ENCODE measurements at places on chromosomes 3 and 15.
A peak's percentile ranks its signal among the peaks of the same experiment; 100 is the strongest.

DNA sequence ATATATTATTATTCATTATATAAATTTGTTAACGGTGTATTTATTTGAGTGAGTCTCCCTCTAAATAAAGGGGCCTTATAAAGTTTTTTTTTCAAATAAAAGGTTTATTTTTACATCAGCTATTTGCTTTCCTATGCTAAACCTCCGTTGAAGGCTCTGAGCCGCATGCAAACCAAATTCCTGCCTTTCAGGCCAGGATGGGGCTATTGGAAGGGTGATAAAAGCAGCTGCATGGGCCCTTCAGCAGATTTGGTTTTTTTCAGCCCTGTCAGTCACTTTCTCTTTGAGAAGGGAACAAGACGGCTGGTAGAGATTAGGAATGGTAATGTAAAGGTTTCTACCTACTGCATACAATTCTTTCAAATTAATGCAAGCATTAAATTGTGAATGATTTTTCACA, 244.2 kb downstream of the WNT5A start:
- no peak for DNase-seq

DNA sequence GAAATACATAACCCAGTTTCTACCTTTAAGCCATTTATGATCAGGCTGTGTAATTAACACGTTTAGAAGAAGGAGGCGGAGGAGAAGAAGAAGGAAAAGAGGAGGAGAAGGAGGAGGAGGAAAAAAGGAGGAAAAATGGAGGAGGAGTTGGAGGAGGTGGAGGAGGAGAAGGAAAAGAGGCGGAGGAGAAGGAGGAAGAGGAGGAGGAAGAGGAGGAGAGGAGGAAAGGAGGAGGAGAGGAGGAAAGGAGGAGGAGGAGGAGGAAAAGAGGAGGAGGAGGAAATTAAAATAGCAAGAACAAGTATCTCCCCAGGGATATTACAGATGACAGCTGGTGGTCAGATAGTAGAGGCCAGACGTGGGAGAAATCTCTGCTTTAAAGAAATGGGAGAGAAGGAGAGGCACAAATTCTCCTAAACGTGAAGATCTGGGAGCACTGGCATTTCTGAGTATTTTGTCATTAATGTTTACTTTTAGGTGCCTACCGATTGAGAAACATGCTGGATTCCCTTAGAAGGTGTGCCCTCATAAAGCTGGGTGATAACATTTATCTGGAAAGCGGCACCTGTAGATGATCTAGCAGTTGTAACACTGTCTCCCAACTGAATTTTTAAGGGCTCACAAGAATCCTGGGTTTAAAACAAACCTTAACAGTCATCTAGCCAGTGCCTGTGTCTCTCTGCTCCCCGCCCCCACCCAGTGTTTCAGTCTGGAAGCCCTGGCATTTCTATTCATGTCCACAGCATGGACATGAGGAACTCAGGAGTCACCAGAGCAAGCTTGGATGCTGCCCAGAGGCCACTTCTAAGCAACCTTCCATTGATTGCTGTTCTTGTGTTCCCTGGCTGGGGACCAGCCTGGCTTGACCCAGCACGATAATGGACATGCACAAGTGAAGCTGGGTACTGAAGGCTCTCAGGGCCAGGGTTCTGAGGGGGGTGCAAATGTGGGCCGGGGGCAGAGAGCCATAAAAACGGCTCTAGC, 75.2 kb downstream of the CHRNA7 start:
- DNase-seq: no peak

GRCh38 chr15:22903961-22904534, 65.6 kb downstream of the NIPA2 start:
- DNase-seq: no peak

DNA sequence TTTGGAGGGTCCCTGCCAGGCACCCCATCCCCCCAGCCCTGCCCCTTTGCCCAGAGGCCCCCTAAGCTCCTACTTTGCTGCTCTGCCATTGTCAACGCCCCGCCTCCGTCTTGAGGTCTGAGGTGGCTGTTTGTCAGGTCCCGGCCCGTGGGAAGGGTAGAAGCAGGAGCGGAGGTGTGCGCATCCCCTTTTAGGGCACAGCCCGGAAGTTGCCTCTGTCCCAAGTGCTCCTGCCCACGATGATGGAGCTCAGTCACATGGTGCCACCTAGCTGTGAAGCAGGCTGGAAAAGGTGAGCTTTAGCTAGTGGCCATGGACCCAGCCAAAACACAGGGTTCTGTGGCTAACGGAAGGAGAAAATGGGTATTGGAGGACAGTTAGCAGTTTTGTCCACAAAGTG, 28.5 kb upstream of the LCTL start:
- DNase-seq: no peak

- DNase-seq: no peak
These were observed 115.9 kb upstream of the LPP start for GRCh38 chr3:188037965-188038581.

- DNase-seq: peak; percentile 90
These were observed at the start of gene UBA7 for GRCh38 chr3:49813497-49814174. Gene UBA7, minus strand, starts transcription at chr3:49813953. Its CDS starts 166 bp downstream, at chr3:49813787.

- DNase-seq: no peak
These were observed 3.0 kb downstream of the KLF13 start for GRCh38 chr15:31329640-31330010.

DNA sequence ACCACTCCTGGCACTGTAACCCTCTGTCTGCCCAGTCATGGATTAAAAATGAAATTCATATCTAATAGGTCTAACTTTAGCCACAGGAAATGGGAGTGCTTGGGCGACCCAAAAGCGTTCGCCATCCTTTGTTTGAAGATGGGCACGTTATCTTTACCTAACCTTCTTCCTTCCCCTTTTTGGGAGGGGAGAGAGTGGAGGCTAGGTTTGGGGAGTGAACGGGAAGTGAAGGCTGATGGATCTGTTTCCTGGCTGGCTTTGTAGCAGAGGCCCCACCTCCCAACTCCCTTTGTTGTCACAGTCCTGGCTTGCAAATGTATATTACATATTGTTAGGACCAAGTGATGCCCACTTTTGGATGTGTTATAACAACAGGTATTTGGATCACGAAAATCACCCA, 98.1 kb upstream of the ARHGEF3 start:
- no peak for DNase-seq

GRCh38 chr3:52432691-52433141, 12.2 kb downstream of the SEMA3G start:
- DNase-seq: peak; percentile 57

DNA sequence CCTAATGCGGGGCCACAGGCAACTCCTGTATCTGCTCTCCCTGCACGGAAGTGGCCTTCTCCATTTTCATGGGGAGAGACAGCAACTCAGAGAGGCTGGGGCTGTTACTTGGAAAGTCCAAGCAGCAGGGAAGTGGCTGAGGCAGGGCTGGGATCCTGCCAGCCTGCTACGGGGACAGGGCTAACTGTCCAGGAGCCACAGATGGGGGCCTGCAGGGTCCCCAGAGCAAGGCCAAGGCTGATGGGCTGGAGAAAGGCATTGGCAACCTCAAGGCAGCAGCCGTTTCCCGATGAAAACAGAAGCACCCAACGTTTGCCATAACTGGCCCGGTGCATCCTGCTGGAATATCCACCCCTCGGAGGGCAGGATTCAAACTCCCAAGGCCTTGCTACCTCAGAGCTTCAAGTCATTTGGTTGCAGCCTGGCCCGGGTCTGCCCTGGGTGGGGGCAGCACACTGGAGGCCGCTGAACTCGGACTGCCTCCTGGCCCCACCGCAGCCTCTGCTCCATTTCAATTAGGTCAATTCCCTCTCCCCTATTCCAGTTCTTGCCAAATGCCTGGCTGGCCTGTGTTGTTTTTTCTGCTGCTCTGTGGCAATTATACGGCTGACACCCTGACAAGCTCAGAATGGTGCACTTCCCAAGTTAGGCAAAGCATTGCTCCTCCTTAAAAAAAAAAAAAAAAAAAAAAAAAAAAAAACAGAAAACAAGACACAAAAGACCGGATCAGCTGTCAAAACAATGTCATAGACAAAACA, 143.5 kb downstream of the NUP210 start:
- no peak for DNase-seq

- DNase-seq: no peak
These were observed 812.3 kb downstream of the NSUN3 start for GRCh38 chr3:94875149-94875548.

DNA sequence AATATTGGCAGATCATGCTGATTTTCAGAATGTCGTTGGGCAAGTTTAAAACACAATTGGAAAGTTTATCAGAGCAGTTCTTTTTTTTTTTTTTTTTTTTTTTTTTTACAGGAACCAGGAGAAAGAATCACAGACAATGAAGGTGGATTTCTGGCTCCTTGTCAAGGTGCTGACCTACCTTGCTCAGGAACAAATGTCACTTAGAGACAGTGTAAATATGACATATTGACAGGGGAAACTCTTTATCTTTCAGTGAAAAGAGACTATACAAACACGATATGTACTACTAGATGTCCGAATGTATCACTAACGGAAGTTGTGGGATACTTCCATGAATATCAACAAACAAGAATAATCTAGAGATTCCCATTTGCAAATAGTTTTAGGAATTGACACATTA, 237.3 kb downstream of the FMN1 start:
- DNase-seq: no peak

GRCh38 chr3:57436195-57436761, 107.9 kb downstream of the DNAH12 start:
- no peak for DNase-seq

DNA sequence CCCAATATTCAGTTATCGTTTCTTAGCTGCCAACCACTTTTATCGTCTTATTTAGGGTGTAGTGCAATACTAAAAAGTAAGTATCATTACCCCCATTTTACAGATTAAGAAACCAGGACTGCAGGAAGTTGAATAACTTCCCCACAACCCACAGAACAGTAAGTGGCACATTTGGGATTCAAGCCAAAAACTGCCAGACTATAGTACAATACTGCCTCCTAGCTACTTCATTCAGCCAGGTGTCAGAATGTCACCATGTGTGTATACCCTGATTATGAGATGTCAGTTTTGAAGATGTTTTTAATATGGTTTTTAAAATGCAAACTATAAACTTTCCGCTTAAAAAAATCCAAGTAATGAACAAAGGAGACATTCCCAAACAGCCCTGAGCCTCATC, 74.2 kb upstream of the PROK2 start:
- peak; percentile 88 for DNase-seq

GRCh38 chr15:62928242-62928999, 114.1 kb upstream of the TPM1 start:
- DNase-seq: no peak

- DNase-seq: peak; percentile 92
These were observed 83.3 kb downstream of the TMCO5A start for GRCh38 chr15:38017721-38018120.

DNA sequence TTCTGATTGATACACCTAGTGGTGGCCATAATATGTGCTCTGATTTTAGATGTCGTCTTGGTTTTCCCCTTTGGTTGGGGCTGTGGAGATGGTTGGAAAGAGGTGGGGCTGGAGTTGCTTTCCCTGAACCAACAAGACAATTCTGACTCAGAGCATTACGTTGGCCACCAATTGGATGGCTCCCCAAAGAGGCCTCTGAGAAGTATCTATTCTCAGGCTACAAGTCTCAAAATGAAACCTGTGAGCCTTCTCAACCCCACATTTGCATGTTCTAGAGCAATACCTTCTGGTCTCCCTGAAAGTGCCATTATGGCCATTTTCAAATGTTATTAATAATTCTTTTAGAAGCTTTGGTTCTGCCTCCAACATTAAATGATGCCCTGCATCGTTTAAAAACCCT, 188.4 kb upstream of the WNT5A start:
- no peak for DNase-seq

DNA sequence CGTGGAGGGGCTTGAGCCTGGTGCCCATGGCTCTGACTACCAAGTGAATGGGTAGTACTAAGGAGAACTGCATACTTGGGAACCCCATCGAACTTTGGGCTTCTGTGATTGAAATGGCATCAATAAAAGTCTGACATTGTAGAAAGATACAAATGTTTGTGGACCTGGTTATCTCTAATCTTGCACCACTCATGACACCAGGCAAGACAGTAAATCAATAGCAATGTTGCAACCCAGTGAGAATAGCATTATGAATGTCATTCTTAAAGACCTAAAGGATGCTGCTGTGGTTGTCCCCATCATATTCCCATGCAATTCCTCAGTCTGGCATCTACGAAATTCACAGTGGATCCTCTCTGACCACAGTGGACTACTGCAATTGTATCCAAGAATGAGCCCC, 233.6 kb upstream of the LYSMD4 start:
- no peak for DNase-seq

DNA sequence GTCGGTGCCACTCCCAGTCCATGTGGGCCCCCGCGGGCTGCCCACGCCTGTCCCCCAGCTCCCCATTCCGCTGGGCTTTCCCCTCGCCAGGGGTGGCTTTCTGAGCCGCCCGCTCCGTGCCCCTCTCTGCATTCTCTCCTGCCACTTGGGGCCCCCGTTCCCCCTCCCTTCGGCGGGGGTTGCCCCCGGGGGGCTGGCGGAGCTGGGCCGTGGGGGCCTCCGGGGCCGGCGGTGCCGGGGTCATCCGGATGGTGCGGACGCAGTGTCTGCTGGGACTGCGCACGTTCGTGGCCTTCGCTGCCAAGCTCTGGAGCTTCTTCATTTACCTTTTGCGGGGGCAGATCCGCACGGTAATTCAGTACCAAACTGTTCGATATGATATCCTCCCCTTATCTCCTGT, 46.5 kb downstream of the GRAMD1C start:
- DNase-seq: no peak

GRCh38 chr3:140466535-140466934, 211.3 kb upstream of the TRIM42 start:
- no peak for DNase-seq

DNA sequence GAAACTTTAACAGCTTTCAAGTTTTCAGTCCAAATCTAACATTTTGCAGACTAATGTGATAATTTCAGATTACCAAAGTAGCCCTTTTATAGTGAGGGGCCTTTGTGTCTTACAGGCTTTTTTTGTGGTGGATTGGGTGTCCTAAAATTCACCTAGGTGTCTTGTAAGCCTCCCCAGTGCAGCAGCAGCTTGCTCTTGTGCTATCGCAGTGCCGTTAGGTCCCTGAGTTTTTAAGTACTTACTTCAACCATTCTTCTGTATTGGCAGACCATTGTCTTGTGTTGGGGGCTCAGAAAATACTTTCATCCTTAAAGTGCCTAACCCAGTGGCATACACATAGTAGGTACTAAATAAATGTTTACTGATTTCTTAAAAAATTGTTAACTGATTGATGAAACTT, 2.1 kb downstream of the PDE8A start:
- no peak for DNase-seq

- DNase-seq: no peak
These were observed 722.9 kb upstream of the CFAP20DC start for GRCh38 chr3:59772416-59773408.

GRCh38 chr3:72413228-72413627, 435.0 kb downstream of the SHQ1 start:
- no peak for DNase-seq

DNA sequence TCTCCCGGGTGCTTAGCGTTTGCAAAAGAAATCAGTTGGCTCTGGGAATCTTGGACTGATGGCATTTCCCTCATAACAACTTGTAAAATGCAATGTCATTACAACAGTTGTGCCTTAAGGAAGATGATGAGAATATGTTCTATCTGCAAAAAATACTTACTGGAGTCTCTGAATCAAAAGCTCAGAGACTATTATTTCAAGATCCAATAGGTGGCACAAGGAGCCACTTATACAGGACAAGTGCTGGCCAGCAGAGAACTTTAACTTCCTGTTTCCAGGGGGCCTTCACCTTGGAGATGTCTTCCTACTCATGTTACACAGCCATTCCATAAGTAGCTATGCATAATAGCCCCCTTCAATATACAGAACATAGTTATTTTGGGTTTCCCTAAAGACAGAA, 8.9 kb upstream of the RPS27L start:
- peak; percentile 60 for DNase-seq
